ENCODE measurements at places on chromosomes 7 and 10.
A peak's percentile ranks its signal among the peaks of the same experiment; 100 is the strongest.

DNA sequence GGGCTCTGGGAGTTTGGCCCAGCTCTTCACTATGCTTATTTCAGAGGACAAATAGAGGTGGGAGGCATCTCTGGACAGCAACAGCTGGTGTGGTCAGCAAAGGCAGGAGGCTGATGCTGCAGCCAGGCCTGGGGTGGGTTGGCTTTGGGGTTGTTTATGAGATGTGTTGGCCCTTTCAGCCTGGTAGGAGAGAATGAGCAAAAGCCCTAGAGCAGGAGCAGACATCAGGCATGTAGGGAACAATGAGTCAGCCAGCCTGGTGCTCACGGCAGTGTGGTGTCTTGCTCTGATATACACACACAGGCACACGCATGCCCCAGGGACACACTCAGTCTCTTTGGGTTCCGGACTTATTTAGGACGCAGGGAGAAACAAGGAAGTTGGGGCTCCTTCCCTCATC lies 157.1 kb downstream of the PRKCQ start:
- no peak for DNase-seq

DNA sequence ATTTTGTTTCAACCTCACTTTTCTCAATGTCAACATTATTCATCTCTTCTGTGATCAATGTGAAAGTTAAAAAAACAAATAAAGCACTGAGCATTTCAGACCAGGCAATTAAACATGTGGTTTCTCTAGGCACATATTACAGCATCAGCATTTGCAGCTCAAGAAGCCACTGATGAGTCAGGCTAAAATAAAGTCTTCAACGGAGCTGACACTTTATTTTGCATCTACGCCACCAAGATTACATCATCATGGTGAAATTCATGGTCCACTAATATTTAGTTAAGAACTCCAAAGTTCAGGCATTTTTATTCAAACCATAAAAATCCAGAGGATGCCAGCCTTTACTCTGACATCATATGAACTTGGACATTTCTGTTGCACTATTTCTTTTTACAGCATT lies 33.0 kb downstream of the MAGI2 start:
- DNase-seq: no peak

GRCh38 chr10:124279882-124280281 lies 138.8 kb downstream of the OAT start:
- DNase-seq: no peak

DNA sequence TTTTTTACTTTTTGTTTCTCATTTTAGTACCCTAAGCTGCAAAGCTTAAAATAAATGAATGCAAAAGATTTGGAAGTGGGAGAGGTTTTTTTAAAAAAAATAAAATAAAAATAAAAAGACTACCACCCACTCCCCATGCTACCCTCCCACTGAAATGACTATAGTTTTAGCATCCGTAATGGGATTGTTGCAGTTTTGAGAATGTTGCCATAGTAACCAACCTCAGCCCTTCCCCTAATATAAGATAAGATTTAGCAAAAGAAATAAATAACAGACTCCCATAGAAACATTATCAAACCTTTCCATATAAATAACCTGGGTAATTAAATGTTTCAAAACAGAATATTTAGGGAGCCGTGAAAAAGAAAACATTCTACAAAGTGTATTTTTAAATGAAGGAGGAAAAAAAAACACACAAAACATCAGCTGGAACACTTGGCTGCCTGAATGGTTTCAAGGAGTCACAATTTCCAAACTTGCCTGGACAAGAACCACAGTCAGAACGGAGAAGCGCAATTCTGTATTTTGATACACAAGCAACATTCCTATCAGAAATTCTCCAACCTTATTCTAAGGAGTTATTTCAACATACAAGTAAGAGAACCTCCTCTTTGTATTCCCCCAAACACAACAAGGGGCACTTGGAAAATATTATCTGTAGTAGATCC lies 57.4 kb downstream of the DGKI start:
- DNase-seq: no peak

DNA sequence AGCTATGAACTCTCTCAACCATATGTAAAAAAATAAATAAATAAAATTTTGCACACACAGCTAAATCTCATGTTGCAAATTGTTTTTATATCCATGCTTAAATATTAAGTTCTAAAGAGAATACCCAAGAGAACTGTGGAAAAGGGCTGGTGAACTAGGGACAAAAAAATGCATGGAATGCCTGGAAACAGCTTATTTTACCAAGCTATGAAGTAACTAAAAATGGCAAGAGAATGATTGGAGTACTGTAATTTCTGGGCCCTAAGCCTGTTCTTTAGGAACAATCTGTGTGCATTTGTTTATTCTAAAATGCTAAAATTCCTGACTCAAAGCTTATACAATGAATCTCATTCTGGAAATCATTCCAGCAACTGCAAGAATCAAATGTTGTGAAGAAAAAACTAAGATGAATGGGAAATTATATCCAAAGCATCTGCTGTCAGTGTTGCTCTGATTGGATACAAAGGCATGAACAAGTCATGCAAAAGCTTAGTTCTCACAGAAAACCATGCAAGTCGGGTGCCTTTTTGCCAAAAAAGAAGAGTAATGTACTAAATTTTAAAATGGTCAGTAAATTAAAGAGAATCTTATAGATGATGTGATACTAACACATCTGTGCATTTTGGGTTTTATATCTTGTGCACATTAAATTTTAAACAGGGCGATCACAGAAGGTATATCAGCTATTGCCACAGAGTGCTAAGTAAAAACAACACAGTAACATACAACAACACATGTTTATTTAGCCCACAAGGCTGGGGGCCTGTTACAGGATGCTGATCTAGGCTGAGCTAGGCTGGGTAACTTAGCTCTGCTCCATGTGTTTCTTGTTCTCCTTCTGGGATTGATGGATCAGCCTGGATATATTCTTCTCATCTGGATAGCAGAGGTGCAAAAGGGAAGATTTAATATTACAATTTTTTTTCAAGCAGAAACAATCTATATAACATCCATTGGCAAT lies 453.5 kb upstream of the SEMA3A start:
- DNase-seq: peak; percentile 13

DNA sequence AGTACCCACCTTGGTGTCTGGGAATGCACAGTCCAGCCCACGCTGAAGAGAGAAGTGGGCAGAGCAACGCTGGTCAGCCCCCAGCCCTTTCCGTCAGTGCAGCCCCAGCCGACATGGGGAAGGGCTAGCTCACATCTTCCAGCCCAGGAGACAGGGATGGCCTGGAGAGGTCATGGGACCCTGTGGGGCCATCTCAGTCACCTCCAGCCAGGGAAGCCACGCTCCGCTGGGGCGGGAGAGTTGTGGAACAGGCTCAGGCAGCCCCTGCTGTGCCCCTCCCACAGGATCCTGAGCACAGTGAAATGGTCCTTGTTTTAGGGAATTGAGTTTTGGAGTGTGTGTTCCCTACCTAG lies 85.1 kb downstream of the PAXIP1 start:
- no peak for DNase-seq

GRCh38 chr10:508726-509125 lies 180.7 kb downstream of the DIP2C start:
- DNase-seq: no peak

DNA sequence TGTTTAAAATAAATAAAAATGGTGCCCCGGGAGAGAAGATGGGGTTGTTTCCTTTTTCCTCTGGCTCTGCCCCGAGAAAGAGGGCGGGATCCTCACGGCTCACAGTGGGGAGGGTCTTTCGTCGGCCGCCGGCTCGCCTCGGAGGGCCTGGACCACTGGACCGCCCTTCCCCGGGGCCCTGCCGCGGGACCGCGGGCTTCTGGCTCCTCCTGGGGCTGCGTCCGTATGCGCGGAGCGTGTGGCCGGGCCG lies 3.5 kb upstream of the IGF2BP3 start:
- DNase-seq: no peak

GRCh38 chr10:52283174-52283573 lies 30.9 kb upstream of the DKK1 start:
- DNase-seq: no peak

GRCh38 chr10:21022821-21023220 lies 125.7 kb upstream of the NEBL start:
- no peak for DNase-seq

DNA sequence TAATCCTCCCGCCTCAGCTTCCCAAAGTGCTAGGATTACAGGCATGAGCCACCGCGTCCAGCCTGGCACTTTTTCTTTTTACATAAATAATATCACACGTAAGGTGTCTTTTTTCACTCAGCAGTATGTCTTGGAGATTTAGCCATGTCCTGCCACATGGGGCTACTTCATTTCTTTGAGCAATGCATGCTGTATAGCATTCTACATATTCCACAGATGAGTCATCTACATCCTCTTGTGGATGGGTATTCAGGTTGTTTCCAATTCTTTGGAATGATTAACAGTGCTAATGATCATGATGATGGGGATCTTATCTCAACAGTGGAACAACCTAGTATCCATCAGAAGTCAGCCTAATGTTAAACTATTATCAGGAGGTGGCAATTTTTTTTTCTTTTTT lies 50.8 kb downstream of the ZNF503 start:
- DNase-seq: no peak

DNA sequence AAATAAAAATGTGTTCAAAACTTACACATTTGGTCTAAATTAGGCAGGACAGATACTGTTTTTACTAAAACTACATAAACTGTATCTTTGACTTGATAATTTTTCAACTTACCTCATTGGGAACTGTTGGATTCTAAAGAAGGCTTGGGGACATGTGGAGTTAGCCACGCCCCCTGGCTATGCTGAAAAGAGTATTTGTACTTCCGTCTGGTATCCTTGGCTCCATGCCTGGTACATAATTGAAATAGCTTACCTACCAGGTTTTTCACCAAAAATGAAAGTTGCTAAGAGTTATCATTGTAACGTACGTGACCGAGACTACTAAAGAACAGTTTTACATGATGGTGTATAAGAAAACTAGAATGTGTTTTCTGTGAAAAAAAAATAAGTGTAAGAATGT lies 604.8 kb upstream of the IGFBP3 start:
- no peak for DNase-seq

- DNase-seq: no peak
Measured at GRCh38 chr10:23418051-23418681, 20.7 kb upstream of the OTUD1 start.

- no peak for DNase-seq
Measured at GRCh38 chr7:54145716-54146115, 396.5 kb upstream of the VSTM2A start.

DNA sequence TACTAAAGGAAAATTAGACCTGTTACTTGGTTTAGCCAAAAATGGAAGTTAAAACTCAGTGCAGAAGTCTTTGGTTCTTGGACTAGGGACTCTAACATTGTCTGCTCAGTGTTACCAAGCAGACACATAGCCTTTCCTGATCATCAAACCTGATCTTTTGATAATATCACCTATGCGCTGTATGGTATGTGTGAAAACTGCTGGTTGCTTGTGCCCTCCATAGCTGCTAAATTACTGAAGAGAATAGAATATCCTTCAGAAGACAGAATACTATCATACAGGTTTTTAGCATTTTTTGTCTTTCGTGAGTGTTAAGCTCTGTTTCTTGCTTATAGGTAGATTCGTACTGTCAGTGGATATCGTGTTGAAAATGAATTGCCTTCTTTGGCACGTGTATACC lies 68.7 kb downstream of the ST7 start:
- no peak for DNase-seq

DNA sequence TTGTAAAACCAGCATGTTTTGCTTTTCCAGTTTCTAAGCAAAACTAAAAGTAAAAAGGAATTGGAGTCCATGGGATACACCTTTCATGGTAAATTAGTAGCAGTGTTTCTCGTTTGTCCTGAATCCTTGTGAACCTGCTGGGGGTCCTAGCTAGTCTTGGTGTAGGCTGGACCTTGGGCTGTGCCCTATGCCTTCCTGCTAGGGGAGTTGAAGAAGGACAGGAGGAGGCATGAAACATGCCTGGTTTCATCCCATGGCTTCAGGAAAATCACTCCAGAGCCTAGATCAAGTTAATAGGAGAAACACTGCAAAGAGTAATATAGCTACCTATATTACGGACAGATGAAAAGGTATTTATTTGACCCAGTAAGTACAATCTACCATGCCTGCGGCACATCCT lies 41.1 kb upstream of the GDF10 start:
- no peak for DNase-seq

DNA sequence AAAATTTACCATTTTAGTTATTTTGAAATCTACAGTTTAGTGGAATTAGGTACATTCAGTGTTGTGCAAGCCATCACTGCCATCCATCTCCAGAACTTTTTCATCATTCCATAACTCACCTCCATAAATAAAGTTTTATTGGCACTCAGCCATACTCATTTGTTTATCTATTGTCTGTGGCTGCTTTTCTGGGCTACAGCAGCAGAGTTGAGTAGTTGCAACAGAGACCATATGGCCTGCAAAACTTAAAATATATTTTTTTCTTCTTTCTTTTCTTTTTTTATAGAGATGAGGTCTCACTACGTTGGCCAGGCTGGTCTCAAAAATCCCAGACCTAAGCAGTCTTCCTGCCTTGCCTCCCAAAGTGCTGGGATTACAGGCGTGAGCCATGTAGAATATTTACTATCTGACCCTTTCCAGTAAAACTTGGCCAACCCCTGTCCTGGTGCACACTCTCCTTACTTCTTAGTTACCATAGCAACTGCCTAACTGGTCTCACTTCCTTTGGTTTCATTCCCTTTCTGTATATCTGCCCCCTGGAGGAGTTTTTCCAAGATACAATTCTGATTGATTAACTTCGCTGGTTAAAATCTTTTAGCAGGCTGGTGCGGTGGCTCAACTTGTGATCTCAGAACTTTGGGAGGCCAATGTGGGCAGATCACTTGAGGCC lies 133.2 kb downstream of the CUX1 start:
- DNase-seq: peak; percentile 11

DNA sequence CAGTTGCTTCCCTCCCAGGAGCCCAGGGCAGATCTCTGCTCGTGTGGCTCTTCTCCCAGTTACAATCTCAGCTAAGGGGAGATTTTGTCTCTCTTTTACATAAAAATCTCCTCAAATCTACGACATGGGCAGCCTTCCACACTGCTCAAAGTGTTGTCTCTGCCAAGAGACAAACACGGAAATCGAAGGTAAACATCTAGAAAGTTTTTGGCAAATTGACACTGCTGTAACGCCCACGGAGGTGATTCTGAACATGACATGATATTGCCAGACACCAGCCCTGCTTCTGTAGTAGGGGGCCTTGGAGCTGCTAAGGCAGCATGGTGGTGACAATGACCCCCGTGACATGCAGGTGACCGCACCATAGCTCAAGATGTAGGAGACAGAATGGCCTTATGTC lies 128.3 kb downstream of the CCDC3 start:
- DNase-seq: no peak

- DNase-seq: no peak
Measured at GRCh38 chr10:34403512-34403911, 411.6 kb downstream of the PARD3 start.

- DNase-seq: no peak
Measured at GRCh38 chr7:15400440-15400839, 161.4 kb downstream of the AGMO start.

GRCh38 chr10:59323831-59324401 lies 38.4 kb downstream of the FAM13C start:
- DNase-seq: no peak

- DNase-seq: peak; percentile 42
Measured at GRCh38 chr7:24910551-24911212, 69.3 kb downstream of the OSBPL3 start.
